C1 segment of cervical spinal cord (tissue), 14 donors: ENCODE measurements at places on chromosomes 5 and 9.

DNA sequence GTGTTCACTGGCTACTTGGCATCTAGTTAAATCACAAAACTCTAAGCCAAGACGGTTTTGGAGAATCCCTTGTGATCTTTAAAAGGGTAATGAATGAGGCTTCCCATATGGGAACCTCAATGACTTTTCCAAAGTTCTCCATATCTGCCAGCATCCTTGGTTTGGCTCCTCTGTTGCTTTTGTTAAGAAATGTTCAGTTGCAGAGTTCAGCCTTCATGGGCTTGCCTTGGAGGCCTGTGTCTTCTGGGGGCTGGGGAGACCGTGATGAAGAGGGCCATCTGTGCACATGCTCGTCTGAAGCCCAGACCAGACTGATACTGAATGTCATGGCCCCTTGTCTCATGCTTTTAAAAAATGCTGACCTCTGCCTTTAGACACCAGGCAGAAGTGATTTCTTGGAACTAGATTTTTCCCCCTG lies 84.3 kb downstream of the RAI14 start:
- DNase-seq = no peak

- no peak for DNase-seq
Measured at GRCh38 chr9:121711797-121712196, 60.4 kb downstream of the DAB2IP start.

DNA sequence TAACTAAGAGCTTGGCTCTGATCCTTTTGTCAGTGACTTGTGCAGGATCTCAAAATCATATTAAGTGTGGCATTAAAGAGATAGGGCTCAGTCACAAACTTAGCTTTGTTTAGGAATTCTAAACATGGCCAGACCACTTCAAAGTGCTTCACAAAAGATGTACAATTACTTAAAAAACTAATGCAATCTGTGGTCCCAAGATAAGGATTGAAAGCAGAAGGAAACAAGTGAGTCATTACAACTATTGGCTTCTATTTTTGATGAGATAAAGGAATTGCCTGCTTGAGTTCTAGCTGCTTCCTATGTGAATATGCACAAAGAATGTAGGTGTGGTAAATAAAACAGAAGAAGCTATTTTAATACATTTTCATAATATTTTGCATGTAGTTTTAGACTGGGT lies 44.9 kb upstream of the SLC12A2 start:
- no peak for DNase-seq

DNA sequence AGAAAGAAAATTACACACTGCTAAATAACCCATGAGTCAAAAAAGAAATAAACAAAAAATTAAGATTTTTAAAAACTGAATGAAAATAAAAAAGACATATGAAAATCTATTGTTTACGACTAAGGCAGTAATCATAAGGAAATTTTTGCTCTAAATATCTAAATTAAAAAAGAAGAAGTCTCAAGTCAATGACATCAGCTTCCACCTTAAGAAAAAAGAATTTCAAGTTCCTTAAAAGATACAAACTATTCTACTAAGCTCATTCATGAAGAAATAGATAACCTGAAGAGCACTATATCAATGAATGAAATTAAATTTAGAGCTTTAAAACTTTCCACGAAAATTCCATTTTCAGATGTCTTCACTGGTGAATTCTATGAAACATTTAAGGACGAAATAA lies 15.7 kb upstream of the STARD4 start:
- no peak for DNase-seq

DNA sequence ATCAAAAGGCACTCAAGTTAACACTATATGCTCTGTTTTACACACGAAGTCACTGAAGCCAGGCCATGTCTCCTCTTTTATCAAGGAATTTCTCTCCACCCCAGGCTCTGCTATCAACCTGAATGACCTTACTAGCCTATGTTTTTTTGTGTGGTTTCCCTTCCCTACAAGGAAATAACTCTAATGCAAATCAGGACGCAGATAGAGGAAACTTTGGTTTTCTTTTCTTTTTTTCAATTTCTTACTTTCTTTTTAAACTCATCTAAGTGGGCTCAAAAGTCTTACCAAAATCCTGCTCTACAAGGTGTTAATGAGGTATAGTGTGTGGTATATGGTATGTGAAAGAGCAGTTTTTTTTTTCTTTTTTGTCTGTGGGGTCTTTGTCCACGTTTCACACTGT lies 5.5 kb upstream of the SLC46A2 start:
- DNase-seq = no peak

- no peak for DNase-seq
Measured at GRCh38 chr5:111383288-111383970, 128.9 kb downstream of the STARD4 start.

- DNase-seq = no peak
Measured at GRCh38 chr9:77829420-77829819, 181.3 kb upstream of the GNA14 start.

- peak; percentile 37 for DNase-seq
Measured at GRCh38 chr5:98927989-98928872, 576 bp downstream of the CHD1 start.

GRCh38 chr5:141811287-141812155 lies 66.7 kb downstream of the PCDH1 start:
- no peak for DNase-seq

- DNase-seq = no peak
Measured at GRCh38 chr9:99867536-99867935, 38.9 kb upstream of the STX17 start.

- no peak for DNase-seq
Measured at GRCh38 chr5:173450188-173450587, 122.0 kb upstream of the STC2 start.

- DNase-seq = no peak
Measured at GRCh38 chr9:10252174-10252573, 360.6 kb downstream of the PTPRD start.

- DNase-seq = no peak
Measured at GRCh38 chr5:148397968-148398595, 14.3 kb downstream of the FBXO38 start.

- no peak for DNase-seq
Measured at GRCh38 chr5:142683881-142684505, 1.9 kb downstream of the FGF1 start.

- DNase-seq = no peak
Measured at GRCh38 chr5:14516901-14517300, 64.7 kb upstream of the OTULINL start.

GRCh38 chr9:99563364-99563763 lies 258.3 kb upstream of the NR4A3 start:
- no peak for DNase-seq

GRCh38 chr9:107750741-107751566 lies 261.4 kb upstream of the KLF4 start:
- peak; percentile 64 for DNase-seq

GRCh38 chr9:119487118-119487827 lies 118.0 kb upstream of the BRINP1 start:
- no peak for DNase-seq

GRCh38 chr9:98571643-98572042 lies 137.1 kb downstream of the GABBR2 start:
- no peak for DNase-seq

DNA sequence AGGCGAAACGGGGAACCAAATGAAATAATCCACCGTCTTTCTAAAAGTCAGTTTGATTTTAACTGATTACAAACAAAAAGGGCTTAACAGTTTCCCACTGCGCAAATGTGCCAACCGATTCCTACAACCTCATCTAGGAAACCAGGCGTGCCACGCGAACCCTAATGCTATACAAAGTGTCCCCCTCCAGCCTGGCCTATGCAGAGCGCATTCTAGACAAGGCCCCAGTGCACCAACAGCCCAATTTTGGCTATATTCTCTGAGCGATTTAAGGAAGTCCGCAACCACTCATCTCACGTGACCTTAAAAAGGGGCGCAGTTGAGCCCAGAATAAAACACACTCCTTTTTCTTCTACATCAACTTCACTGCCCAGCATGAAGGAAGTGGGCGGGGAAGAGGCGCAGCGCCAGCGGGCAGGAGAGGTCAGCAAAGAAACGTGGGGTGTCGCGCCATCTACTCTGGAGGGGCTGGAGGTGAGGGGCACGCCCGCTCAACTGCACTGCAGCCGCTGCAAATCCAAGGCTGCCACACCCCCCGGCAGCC lies 779 bp downstream of the FAM13B start:
- DNase-seq = peak; percentile 69

GRCh38 chr5:131186561-131187256 lies 16.0 kb downstream of the LYRM7 start:
- DNase-seq = no peak

DNA sequence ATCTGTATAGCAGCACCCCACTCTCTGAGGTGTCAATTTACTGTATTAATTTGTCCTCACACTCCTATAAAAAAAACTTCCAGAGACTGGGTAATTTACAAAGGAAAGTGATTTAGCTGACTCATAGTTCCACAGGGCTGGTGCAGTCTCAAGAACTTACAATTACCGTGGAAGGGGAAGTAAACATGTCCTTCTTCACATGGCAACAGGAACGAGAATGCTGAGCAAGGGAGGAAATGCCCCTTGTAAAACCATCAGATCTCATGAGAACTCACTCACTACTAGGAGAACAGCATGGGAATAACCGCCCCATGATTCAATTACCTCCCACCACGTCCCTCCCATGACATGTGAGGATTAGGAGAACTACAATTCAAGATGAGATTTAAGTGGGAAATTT lies 602.6 kb downstream of the MTRR start:
- DNase-seq = no peak

DNA sequence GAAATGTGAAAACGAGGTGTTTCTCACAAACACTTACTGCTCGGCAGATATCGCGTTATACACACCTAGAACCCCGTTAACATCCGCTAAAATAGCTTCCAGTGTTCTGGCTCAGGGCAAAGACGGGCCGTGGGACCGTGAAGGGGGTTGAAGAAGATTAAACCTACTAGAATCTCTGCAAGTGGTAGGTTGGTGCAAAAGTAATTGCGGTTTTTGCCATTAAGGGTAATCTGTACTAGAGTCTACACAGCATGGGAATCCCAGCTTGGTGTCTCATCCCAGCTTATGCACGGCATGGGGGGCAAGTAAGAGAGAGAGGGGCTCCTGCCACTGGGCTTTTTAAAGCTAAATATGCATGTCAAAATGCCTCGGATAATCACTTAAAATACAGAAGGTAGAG lies 43.9 kb downstream of the HRH2 start:
- DNase-seq = no peak

GRCh38 chr5:104088876-104089778 lies 526.5 kb upstream of the NUDT12 start:
- DNase-seq = no peak

- no peak for DNase-seq
Measured at GRCh38 chr9:126916909-126917308, 2.3 kb downstream of the RALGPS1 start.

- DNase-seq = no peak
Measured at GRCh38 chr5:176676361-176676824, 29.1 kb downstream of the TSPAN17 start.

DNA sequence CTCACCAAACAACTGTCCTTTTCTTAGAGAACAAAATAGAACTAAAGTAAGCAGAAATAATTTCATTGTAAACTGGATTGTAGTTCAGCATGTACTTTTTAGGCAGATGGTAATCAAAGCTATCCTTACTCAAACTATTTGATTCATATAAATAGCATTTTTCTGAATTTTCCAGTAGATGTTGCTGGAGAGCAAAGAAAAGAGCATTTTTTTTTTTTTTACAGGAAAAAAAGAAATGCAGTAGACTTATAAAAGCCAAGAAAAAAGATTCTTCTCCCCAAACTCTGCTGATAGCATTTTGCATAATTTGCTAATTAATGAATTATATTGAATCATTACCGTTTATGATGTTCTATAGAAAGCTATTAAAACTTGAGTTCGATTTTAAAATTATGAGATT lies 715.3 kb upstream of the WWC1 start:
- DNase-seq = no peak

DNA sequence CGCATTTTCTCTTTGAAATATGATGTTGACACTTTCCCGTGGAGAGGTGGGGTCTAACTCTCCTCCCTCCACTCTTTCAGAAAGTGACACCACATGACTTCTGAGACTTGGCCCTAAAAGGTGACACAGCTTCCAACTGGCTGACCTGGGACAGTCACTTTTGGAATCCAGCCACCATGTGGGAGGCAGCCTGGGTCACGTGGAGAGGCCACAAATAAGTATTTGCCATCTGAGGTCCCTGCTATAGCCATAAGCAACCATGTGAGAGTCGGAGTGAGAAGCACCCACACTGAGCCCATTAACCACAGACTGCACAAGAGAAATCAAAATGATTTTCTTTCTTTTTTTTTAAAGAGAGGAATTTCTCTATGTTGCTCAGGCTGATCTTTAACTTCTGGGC lies 4.1 kb upstream of the PHYKPL start:
- no peak for DNase-seq

GRCh38 chr5:151156507-151157420 lies 815 bp downstream of the ANXA6 start:
- DNase-seq = no peak

DNA sequence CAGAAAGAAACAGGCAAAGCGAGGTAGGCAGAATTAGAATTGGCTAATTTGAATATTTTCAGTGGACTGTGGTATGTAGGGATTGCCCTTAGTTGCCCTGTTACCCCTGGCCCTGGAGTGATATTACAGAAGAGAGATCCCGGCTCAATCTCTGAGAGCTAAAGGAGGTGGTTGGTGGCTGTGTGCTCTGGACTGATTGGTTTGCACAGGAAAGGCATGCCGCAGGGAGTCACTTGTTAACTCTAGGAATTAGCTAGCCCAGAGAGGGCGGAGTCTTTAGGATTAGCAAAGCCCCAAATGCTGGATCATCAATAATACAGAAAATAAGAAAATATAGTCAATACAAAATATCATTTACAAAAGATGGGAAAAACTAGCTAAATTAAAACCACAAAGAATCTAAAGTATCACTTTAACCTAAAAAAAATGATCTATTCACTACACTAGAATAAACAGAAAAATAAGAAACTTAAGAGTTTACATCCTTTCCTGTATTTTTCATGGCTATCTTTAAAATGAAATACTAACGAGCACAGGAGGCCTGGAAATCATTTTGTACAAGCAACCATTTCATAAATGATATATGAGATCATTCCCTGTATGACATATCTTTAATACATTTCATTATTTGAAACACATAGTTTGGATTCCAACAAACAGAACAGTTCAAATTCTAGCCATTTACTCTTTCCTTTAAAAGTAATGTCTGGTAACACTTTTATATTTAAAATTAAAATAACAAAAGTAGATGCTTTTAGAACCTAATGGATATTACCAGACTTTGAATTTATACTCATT lies 71.1 kb downstream of the GNAQ start:
- no peak for DNase-seq

DNA sequence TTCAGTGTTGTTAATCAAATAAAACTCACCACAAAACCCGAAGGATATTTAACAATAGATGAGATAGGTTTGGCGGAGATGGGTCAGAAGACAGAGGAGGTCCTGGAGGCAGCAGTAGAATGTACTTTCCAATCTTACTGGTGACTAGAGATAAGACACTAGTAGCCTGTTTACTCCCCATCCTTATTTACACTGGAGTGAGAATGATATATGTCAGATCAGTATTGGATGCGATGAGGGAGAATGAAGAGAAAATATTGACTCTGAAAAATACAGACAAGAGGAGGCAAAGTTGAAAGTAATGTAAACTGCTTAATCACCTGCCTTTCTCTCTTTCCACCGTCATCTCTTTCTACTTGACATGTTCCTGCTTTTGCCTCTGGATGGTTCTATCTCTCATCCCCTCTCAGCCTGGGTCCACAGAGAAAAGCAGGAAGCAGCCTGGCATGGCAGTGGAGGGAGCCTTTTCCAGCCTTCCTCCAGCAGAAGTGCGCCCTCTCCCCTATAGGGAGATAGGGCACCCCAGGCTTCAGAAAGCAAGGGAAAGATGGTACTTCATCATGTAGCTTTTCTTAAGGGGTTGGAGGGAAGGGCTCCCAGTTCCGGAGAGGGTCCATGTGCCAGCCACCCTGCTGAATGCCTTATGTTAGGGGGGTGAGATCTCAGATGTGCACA lies 11.1 kb downstream of the PALM2AKAP2 start:
- DNase-seq = no peak
